ENCODE measurements at places on chromosomes 4 and X. TPM values are rescaled to one million over a fixed set of nuclear protein-coding genes. Genes with fewer than 3 reads are reported as not detected.

NLGN3 gene
- 0.43 TPM for total RNA-seq

PAGE2 gene
- total RNA-seq, result not detected

NOX1 gene
- under 0.01 TPM for total RNA-seq

GSX2 gene
- not detected for total RNA-seq

DNA sequence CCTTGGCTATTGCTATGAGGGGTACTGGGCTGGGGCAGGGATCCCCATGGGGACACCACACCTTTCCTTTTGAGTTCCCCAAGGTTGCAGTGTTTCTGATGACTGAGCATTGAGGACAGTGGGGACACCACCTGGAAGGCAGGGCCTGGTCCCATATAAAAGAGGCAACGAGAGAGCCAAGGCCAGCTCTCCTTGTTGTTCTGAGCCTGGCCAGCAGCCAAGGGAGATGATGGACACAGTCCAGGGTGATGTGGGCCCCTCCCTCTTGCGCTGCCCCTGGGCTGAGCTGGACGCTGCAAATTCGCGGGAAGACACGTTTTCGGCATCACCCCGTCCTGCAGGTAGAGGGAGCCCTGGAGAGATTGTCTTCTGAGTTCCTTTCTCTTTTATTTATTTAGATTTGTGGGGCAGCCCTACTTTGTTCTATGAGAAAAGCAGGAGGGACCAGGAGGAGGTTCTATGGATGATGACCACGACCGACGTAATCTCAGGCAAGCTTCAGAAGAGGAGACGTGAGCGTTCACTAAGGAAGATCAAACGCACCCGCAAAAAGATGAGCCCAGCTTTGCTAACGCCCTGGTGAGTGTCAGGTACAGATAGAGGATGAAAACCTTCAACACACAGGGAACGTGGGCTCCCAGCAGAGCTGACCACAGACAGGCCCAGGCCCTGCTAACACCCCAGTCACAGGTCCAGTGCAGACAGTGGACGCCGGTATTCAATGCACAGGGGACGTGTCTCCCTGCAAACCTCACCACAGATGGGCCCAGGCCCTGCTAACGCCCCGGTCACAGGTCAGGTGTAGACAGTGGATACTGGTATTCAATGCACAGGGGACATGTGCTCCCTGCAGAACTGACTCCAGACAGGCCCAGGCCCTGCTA lies 97.4 kb downstream of the SHOX start:
- no peak for DNase-seq

GPR34 gene
- not detected for total RNA-seq

DNA sequence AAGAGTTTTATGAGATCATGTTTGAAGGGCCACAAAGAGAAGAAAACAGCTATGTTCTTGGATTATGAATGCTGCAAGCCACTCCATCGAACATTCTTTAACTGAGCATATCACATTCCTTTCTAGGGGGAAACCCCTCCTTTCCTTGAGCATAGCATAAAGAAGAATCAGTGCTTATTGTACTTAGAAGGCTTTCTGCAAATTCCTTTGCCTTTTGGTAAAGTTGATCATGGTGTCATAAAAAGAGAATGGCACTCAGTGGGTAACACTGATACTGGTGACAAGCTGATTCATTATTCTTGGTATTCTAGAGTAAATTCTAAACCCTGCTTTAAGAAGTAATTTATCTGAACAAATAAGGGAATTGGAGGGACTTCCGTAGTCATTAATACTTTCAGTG lies 88.5 kb upstream of the GPR34 start:
- DNase-seq, result peak; percentile 35

LGI2 gene
- total RNA-seq, result not detected

DNA sequence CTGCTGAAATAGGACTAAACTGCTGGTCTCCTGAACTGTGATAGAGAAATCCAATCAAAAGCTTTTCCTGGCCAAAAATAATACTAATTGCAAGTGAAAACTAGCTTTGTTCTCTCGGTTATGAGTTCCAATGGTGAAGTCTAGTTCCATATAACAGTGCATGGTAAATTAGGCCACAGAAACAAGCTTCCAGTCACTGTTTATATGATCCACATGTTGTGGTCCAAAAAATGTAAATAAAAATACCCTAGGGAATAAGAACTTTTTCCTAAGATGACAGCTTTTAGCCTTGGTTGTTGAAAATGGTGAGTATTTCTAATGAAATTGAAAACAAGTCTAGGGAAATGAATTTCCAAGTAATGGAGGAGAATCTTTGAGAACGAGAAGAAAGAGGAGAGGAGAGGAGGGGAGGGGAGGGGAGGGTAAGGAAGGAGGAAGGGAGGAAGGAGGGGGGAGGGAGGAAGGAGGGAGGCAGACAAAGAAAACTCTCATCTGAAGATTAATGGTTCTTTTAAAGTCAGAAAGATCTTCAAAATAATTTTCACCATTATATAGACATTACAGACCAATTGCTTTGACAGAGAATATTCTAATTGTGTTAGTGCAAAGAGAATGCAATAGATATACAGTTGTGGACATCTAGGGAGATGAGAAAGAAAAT lies 26.1 kb downstream of the PALLD start:
- DNase-seq, result peak; percentile 78

OR13H1 gene
- not detected for total RNA-seq
